ENCODE measurements at places on chromosomes 7 and 10.
A peak's percentile ranks its signal among the peaks of the same experiment; 100 is the strongest.

DNA sequence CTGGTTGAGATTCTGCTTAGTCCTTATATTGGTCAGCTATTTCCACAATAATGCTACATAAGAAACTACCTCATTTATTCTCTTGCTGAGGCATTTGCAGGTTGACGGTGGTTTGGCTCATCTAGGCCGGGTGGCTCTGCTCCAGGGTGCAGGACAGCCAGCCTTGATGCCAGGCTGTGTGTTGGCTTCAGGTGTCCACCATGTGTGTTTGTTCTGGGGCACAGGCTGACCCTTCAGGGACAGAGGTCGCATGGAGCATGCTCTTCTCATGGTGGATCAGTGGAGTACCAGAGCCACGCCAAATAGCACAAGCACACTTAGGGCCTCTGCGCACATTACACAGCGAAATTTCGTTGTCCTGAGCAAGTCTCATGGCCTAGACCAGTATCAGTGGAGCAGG, 249.9 kb downstream of the LRMDA start:
- DNase-seq: no peak

DNA sequence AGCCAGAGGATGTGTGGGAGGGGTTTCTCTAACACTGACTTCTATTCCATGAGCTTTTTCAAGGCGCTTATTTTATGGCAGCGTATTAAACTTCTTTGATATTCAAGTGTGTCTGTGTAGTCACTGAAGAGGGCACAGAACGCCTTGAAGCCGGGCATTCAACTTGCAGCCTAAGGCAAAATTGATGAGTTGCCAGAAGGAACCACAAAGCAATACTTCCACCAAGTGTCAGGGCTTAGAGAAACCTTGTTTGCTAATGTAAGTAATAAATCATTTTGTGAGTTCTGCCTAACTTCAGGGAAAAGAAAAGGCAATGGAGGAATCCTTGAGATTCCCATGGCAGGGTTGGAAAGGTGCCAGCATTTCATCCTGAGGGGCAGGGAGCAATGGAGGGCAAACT, 163.8 kb downstream of the LCOR start:
- DNase-seq: no peak

DNA sequence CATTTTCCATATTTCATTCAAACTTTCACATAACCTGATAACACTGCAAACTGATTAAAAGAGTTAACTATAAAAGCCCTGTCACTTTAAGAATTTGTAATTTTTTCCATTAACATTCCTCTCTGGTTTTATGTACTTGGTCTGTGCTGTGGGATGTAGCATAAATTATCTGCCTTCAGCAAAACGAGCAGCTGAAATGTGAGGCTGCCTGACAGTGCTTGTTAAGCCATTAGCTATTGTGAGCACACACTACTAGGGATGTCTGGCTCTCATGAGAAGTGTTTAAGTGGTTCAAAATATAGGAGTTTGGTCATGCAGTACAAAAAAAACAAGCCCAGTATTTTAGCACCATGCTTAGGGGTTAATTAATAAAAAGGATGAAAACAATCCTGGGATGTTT, 63.0 kb downstream of the HOXA1 start:
- DNase-seq: no peak

DNA sequence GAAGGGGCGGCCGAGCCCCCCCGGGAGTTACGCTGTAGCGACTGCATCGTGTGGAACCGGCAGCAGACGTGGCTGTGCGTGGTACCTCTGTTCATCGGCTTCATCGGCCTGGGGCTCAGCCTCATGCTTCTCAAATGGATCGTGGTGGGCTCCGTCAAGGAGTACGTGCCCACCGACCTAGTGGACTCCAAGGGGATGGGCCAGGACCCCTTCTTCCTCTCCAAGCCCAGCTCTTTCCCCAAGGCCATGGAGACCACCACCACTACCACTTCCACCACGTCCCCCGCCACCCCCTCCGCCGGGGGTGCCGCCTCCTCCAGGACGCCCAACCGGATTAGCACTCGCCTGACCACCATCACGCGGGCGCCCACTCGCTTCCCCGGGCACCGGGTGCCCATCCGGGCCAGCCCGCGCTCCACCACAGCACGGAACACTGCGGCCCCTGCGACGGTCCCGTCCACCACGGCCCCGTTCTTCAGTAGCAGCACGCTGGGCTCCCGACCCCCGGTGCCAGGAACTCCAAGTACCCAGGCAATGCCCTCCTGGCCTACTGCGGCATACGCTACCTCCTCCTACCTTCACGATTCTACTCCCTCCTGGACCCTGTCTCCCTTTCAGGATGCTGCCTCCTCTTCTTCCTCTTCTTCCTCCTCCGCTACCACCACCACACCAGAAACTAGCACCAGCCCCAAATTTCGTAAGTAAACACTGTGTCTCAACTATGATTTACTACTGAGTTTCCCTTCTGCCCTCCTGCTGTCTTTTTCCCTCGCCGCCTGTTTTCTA, 666 bp downstream of the NRG3 start:
- no peak for DNase-seq

DNA sequence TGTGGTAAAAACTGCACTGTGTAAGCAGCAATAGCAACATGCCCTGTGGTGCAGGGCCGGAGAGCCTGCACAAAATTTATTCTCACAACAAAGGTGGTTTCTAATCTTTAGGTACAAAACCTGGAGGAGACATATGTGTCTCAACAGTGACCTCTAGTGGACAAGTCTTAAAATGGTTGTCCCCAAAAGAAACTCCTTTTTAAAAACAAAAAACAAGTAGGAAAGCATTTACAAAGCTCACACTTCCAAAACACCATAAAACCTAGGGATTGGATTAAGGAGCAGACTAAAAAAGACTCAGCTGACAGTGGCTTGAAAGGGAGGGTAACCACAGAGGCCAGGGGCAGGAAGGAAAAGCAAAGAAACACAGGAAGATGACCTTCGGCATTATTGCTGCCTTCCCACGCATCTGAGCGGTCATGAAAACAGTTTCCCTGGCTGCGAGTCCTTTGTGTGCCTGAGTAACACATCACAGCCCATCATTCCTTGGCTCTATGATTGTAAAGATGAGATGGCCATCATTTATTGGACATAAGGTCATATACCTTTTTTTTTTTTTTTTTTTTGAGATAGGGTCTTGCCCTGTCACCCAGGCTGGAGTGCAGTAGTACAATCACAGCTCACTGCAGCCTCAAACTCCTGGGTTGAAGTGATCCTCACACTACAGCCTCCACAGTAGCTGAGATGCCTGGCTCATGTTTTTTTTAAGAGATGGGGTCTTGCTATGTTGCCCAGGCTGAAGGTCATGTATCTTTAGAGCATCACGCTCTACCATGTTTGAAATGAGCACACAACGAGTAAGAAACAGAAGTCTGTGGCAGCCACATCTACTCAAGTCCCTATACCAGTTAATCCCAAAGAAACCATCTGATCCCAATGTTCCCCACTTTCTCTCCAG, 39.5 kb downstream of the RSU1 start:
- no peak for DNase-seq

DNA sequence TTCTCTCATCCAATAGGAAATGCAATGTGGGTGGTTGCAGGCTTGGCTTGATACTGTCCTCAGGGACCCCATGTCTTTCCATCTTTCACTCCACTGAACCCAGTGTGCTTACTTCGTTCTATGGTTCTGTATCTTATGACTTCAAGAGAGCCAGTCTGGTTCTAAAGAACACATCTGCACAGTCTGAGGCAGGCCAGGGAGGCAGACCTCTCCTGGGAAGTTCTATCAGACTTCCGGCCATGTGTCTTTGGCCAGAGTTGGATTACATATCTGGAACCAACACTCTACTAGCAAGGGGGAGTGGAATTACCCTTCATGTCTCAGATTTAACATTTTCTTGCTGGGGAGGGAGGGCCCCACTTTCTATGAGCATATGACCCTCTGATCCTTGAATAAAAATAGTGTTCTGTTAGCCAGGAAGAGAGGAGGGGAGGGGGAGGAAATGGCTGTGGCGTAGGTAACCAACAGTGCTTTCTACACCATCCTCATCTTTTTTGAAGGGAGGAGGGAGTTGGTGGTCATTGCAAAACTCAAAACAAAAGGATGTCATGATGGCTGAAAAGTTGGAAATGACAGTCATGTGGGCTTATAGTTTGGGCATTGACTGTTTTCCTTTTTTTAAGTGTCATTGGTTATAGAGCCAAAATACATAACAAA, 370.2 kb downstream of the GATA3 start:
- no peak for DNase-seq

DNA sequence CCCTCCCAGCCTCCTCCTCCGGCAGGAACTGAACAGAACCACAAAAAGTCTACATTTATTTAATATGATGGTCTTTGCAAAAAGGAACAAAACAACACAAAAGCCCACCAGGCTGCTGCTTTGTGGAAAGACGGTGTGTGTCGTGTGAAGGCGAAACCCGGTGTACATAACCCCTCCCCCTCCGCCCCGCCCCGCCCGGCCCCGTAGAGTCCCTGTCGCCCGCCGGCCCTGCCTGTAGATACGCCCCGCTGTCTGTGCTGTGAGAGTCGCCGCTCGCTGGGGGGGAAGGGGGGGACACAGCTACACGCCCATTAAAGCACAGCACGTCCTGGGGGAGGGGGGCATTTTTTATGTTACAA, 83.3 kb downstream of the PAX2 start:
- no peak for DNase-seq

DNA sequence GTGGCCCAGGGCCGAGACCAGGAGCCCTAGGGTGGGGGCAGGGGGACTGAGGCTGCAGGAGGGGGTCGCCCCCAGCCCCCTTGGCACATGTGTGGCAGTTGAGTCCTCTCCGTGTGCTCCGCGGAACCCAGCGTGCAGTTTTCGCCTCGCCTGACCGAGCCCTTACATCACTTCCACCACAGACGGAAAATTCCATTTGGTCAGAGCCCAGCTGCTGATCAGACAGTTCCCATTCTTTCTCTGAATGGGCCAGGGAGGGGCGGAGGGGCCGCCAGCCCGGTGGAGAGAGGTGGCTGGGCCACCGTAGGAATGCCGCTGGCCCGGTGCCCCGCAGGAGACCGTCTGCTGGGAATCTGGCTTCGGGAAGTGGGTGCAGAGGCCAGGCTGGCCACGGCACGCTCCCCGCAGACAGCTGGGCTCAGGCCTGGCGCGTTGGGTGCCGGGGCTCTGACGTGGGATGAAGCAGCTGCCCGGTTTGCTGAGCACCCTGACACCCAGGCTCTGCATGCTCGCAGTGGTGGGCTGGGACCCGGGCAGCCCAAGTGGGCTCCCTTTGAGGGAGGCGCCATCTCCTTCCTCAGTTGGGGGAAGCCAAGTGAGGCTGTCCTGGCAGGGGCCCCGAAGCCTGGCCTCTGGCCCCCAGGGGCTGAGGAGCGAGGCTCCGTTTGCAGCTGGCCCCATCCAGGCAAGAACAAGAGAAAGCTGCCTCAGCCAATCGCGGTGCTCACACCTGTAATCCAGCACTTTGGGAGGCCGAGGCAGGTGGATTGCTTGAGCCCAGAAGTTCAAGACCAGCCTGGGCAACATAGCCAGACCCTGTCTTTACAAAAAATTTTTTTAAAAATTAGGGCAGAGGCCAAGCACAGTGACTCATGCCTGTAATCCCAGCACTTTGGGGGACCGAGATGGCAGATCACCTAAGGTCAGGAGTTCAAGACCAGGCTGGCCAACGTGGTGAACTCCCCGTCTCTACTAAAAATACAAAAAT, 9.9 kb downstream of the TTYH3 start:
- peak; percentile 57 for DNase-seq

DNA sequence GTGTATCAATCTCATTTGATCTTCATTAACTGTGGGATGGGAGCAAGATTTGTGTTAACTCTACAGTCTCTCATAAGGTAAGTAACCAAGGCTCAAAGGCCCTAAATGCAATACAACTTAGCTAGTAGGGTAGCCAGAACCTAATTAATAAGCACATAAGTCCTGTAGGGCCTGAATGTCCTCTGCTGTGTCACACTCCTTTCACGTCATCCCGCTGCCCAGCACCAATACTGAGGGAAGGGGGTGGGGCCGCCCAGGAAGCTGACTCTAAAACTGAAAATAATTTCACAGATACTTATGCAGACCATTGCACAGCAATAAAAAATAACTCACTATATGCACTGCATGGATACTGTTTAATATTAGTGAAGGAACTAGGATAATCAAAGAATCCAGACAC, 13.7 kb downstream of the CCDC6 start:
- no peak for DNase-seq

- DNase-seq: no peak
Observed at GRCh38 chr7:129657363-129657762, 45.8 kb downstream of the NRF1 start.

- DNase-seq: peak; percentile 65
Observed at GRCh38 chr7:116316838-116317628, 106.7 kb downstream of the TES start.

DNA sequence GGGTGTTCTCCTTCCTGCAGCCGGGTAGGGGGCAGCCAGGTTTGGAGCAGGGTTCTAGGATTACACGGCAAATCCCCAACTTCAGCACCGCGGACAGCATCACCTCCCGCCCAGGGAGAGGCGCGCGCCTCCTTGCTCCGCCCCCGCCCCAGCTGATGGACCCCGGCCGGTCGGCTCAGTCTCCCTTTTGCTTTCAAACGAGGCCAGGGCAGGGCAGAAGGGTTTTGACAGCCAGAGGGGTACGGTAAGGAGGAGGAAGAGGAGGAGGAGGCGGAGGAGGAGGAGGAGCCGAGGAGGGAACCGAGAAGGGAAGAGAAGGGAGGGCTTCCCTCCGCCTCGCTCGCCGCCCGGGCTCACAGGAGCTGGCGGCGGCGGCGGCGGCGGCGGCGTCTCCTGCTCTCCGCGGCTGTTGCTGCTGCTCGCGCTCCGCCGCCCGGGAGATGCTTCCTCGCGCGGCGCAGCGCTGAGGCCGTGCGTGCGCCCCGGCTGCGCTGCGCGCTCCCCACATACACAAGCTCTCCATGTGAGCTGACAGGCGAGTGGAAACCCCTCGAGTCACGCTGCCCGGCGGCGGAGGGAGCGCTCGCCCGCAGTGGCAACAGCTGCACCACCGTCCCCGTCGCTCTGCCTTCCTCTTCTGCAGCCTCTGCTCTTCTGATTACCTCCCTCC, 615 bp upstream of the CNTNAP2 start:
- DNase-seq: peak; percentile 51

- DNase-seq: no peak
Observed at GRCh38 chr10:86314616-86315548, 51.7 kb downstream of the GRID1 start.

Data from nucleus accumbens (tissue), 56 donors.